Activated CD4-positive, alpha-beta T cell treated with anti-CD3 and anti-CD28 coated beads for 48 hours (primary cell): ENCODE measurements at places on chromosomes 2 and 18.

GRCh38 chr18:77906103-77906892 is 656.6 kb downstream of the GALR1 start:
- DNase-seq, result no peak

- DNase-seq, result no peak
Observed at GRCh38 chr2:55864351-55865084, 59.1 kb downstream of the EFEMP1 start.

DNA sequence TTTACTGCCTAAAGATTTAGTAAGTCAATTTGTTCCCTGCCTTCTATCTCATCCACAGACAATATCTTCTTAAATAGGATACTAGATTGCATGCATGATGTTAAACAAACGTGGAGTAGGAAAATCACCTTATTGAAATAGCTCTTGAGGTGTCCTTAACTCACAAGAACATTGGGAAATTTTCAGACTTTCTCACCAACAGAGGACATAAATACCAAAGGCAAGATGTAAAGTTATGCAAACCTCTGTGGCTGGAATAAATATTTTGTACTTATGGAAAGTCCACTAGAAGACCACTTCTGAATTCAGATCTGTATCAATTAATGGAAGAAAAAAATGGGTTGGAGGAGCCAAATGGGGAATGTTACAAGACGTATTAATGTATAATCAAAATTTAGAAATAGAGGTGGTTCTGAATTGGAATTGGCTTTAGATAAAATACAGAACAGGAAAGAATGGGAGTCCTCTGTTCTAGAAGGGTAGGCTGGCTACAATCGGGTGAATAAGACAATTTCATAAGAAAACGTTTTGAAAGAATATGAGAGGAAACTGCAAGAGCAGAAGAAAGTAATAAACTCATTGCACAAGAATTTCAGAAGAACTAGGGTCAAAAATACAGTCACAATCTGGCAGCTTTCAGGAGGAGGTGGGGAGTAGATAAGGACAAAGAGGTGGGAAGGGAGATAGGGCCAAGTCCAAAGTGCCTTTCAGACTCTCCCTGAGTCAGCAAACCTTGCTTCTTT is 69.3 kb upstream of the FN1 start:
- DNase-seq, result no peak

- no peak for DNase-seq
Observed at GRCh38 chr18:9177031-9177430, 40.5 kb downstream of the ANKRD12 start.

- no peak for DNase-seq
Observed at GRCh38 chr2:64404002-64404731, 49.8 kb upstream of the LGALSL start.
